ENCODE measurements at places on chromosomes 3 and 15.
A peak's percentile ranks its signal among the peaks of the same experiment; 100 is the strongest.

GRCh38 chr3:128329491-128330213, 137.0 kb downstream of the DNAJB8 start:
- no peak for DNase-seq

GRCh38 chr3:133169331-133170068, 131.3 kb downstream of the TMEM108 start:
- DNase-seq = no peak

- no peak for DNase-seq
Measured at GRCh38 chr3:2958551-2958950, 151.6 kb downstream of the IL5RA start.

- no peak for DNase-seq
Measured at GRCh38 chr15:67976506-67977073, 77.5 kb upstream of the PIAS1 start.

DNA sequence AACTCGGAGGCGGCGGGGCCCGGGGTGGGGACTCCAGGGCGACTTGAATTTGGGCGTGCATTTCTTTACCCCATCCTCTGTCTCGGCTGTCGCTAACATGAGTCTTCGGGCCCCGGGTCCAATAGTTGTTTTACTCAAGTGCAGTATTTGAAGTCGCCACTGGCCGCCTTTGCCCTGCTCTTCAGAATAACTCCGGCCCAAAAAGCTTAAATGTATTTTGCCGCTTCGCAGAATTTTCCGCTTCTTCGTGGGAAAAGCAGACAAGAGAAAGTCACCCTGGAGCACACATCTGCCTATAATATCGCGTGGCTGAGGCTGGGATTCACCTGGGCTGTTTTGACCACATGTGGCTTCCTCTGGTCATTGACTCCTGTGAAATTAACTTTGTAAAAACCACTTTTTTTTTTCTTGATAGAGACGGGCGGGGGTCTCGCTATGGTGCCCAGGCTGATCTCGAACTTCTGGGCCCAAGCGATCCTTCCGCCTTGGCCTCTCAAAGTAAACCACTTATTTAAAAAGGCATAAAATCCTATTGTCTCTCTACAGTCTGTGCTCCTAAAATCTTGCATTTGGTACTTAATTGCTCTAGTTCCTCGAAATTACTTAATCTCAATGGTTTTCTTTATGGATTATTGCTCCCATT, 676 bp downstream of the CNOT10 start:
- no peak for DNase-seq

DNA sequence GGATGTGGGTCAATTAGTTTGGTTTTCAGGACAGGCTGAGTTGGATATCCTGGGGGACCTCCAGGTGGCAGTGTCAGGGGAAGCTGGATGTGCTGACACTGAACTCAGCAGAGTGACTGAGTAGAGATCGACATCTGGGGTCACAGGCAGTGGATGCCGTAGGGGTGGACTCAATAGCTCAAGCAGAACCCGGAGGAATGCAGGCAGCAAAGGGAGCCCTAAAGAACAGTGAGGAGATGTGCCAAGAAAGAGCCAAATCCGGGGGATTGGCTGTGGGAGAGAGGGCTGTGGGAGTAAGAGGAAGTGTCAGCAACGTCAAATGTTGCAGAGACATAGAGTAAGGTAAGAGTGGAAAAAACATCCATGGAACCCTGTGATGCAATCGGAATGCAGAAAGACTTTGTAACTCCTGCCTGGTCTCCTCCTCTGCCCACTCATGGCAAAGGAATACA, 11.6 kb downstream of the CCR5AS start:
- DNase-seq = peak; percentile 46

DNA sequence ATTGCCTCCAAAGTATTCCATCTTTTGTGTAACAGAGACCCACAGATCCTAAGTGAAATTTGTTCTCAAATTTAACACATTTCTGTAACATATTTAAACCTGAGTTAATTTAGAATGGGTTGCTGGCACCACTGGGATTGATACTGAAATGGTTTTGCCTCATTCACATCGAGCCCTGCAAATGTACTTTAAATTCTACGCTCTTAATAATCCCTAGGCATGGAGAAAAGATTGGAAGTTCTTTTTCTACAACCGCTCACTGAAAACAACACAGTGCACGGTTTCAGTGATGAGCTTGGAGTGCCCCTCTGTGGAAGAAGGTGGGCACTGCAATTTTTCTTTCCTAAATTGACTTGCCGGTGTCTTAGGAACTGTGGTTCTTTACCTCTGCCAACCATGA, 109.9 kb upstream of the ATP11B start:
- peak; percentile 69 for DNase-seq

DNA sequence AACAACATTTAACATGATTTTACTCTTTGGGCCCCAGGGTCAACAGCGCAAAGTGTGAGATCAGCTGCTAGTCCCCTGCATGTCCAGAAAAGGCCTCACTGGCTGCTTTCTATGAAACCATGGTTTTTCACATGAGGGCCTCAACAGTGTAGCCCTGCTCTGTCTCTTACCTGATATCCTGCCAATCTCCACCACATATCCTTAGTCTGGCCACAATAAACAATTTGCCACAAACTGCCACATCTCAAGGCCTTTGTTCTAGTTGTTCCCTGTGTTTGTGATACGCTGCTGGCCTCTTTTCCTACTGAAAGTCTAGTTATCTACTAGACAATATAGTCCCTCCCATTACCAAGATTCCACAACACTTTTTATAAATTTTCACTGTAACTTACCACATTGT, 17.7 kb downstream of the VPS39 start:
- no peak for DNase-seq

GRCh38 chr3:47339951-47340350, 40.9 kb upstream of the PTPN23 start:
- DNase-seq = no peak

- no peak for DNase-seq
Measured at GRCh38 chr3:134849561-134849960, 54.5 kb downstream of the EPHB1 start.

- peak; percentile 26 for DNase-seq
Measured at GRCh38 chr3:40310705-40311104, 1.2 kb downstream of the EIF1B start.

GRCh38 chr15:42604894-42605744, 29.7 kb downstream of the STARD9 start:
- no peak for DNase-seq

DNA sequence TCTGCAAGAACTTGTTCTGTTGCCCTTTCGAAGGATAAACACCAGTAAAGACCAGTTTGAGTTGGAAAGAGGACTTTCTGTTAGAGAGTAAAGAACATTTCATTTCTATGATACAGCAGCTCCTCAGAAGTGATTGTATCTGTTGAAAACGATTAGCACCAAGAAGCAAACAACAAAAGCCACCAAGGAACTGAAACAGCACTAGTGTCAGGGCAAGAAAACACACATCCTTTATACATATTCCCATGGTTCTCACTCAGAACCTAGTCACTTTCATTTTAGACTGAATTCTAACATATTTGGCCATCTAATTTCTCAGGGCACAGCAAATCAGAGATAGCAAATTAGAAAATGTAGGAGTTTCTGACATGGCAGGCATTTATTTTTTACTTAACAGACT, 116.1 kb downstream of the ATP1B3 start:
- DNase-seq = no peak

DNA sequence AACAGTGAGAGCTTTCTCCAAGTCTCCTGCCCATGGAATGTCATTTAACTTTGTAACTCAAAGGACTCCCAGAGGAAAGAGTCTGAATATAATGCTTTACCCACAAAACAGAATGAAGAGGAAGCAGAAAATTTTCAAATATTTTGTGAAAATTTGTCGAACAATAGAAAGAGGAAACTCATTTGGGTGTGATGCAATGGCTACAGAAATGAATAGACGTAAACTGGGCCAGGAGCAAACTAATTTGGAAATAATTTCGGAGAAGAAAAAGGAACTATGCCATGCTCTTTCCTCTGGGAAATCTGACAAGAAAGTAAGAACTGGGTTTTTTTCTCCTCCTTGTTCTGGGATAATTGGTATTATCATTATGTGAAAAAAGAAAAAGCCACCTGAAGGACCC, 11.2 kb upstream of the SUMF1 start:
- DNase-seq = no peak

- DNase-seq = no peak
Measured at GRCh38 chr15:49190586-49190985, 20.5 kb downstream of the GALK2 start.

- peak; percentile 15 for DNase-seq
Measured at GRCh38 chr3:63753567-63753966, 65.5 kb upstream of the C3orf49 start.

GRCh38 chr3:104460477-104461406, 906.0 kb upstream of the ALCAM start:
- DNase-seq = peak; percentile 62

GRCh38 chr3:107297597-107297996, 79.6 kb upstream of the CCDC54 start:
- DNase-seq = no peak

GRCh38 chr15:65986416-65986815, 117.1 kb downstream of the RAB11A start:
- DNase-seq = no peak

DNA sequence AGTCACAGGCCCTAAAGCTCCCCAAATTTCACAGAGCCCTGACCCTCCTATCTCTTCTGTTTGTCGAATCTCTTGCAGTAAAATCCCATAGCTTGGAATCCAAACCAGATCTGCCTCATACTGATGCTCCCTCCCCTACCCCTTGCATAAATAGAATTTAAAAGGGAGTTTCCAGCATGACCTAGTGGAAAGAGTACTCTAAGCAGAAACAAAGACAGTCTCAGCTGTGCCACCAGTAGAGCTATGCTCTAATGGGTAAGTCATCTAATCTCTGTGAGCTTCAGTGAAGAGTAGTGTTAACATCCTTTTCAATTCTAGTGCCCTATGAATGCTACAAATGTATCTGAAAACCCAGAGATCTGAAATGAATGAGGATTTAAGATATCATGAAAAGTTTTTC, 4.0 kb upstream of the SLC12A1 start:
- DNase-seq = no peak

- DNase-seq = no peak
Measured at GRCh38 chr3:23189187-23189586, 13.9 kb upstream of the UBE2E2 start.

- peak; percentile 23 for DNase-seq
Measured at GRCh38 chr15:100723315-100723801, 121.0 kb downstream of the ASB7 start.

DNA sequence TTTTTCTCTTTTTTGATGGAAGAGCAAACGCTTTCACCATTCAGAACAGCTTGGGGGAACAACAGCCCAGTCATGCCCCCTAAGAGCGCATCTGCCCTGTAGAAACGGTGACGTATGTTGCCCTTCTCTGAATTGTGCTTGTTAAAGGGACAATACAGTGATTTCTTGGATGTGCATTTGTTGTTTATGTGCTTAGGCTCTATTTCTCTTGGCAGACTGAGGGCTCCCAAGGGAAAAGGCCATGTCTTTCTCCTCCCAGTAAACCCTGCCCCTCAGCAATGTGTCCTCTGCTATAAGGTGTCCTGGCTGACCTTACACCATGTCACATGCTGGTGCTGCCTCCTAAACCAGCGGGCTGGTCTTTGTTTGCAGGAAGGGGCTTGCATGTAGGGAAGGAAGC, 346.1 kb downstream of the EPHB1 start:
- no peak for DNase-seq

DNA sequence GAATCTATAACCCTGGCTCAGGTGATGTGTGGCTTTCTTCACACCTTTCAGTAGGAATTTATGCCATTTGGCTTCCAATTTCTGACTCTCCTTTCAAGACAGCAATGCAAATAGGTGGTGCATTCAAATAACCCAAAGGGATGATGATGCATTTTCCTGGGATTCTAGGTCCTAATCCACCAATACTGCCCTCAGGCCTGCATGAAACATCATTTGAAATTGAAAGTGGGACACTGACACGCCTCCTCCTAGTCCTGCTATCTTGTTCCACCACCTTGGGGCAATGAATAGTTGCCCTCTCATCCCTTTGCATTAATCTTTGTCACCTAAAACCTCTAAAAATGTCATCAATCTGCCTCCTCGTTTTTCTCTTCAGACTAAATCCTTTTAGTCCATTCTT, 198.4 kb upstream of the ST8SIA2 start:
- DNase-seq = no peak

DNA sequence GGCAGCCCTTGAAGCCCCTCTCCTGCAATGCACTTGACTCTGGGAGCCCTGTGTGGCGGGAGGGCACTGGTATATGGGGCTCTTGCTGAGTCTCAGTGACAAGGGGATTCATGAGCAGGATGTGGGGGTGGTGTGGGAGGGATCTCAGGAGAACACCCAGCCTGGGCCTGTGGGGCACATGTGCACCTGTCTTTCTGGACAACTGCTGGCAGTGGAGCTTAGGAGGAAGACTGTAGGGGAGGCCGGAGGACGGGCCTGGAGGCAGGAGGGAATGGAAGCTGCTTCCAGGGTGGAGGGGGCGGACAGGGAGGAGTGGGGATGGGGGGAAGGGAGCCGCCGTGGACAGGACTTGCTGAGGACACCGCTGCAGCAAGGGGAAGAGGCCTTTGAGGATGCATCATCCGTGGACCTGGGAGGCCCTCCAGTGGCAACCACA, 10.8 kb upstream of the SNRPA1 start:
- DNase-seq = no peak

DNA sequence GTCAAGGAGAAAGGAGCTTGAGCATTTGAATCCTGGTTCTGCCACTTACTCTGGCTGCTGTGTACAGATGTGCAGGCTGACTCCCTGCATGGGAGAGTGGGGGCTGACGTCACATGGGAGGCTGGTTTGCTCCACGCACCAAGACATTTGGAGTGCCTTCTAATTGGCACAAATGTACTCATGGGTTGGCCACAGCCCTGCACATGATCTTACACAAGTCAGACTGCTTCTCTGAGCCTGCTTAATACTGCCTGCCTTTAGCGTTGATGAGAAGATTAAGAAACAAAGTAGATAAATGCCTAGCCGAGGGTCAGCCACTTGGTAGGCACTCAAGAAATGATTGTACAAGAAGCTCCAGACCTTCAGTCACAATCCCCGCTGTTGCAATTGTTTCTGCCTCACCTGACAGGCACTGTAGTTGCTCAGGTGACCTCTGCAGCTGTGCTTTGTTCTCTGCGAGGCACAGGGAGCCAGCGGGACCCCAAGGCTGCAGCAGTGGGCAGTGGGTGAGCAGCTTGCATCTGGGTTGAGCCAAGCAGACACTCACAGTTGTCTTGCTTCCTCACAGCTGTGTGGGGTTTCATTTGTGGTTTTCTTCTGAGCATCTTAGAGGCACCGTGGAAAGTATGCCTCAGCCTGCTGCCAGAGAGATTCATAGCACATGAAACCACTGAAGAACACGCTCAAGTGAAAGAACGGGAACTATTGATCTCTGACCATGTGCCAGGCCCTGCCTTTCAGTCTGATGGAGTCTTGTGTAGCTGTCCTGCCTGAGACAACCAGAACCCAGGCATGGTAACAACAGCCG, 33.1 kb downstream of the GRK7 start:
- no peak for DNase-seq

DNA sequence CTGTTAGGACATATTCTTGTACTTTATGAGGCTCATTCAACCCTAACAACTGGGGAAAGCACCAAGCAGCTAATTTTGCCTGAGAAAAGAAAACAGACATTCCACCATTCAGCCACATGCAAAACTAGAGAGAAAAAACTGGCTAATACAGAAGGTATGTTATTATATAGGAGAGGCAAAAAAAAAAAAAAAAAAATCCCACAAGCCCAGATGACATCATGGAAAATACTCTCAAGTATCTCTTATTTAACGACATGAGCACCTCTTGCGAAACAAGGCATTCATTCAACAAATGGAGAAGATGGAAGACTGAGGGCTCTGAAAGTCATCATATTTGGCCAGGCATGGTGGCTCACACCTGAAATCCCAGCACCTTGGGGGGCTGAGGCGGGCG, 61.5 kb downstream of the PRICKLE2 start:
- DNase-seq = peak; percentile 94

Measured in EL (cell line).